Upper lobe of left lung (tissue), 6 donors: ENCODE measurements at places on chromosomes 7 and 10.

DNA sequence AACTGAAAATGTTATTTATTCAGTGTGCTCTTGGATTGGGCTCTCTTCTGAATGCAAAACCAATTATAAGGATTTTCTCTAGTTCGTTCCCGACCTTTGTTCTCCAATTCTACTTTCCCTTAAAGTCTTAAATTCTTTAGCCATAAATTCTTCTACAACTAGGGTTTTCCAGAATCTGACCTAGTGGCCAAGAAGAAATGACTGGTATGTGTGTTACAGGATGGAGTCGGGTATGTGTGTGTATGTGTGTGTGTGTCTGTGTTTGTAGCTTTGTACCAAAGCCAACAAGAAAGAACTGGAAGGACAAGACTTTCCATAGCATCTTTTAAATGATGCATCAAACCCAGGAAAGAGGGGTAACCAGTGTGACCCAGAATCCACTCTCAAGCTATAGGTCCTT, 25.8 kb upstream of the LEP start:
- no peak for DNase-seq

- no peak for DNase-seq
These were observed 40.0 kb downstream of the TNKS2 start for GRCh38 chr10:91838199-91838598.

DNA sequence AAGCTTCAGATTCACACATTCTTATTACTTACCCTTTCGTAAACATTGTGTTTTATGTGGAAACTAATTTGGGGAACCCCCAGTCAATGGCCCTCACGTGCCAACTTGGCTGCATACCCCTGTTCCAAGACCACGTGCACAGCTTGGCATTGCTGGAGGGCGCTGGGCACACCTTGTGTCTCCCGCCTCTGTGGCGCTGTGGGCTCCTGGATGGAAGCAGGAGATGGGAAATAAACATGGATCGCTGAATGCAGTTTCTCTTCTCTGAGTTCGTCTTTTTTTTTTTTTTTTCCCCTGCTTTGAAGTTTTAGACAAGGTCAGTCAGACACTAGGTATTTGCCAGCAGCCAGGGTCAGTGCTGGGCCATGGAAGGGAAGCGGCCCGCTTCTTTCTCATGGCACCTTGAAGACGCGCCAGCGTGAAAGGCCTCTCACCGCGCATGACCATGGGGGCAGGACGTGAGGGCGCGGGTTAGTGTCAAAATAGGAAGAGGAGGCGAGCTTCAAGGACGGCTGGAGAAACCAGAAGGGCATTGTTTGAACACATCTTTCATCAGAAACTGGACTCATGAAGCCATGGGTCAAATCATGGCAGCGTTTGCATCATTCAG, 27.3 kb downstream of the BNIP3 start:
- DNase-seq, result no peak

DNA sequence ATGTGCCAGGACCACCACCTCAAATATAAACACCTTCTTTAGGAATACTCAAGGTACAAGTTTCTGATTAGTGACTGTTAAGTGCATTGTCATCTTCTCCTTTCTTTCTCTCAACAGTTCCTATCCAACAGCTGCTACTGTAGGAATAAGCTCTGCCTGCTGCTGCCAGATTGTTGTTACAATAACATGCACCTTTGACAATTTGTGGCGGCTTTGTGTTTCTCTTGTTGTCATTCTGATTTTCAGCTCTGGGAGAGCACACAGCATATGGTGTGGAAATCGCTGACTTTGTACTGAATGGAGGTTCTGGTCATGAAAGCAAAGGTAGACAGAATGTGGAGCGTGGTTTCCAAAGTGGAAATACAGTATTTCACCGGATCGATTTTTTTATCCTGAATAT, 182.8 kb downstream of the SEC23IP start:
- no peak for DNase-seq

- DNase-seq, result no peak
These were observed 38.0 kb downstream of the EGFR start for GRCh38 chr7:55056577-55057480.

GRCh38 chr10:69901022-69901421, 99.3 kb downstream of the COL13A1 start:
- DNase-seq, result no peak

GRCh38 chr7:22639396-22639795, 87.6 kb upstream of the IL6 start:
- DNase-seq, result no peak

DNA sequence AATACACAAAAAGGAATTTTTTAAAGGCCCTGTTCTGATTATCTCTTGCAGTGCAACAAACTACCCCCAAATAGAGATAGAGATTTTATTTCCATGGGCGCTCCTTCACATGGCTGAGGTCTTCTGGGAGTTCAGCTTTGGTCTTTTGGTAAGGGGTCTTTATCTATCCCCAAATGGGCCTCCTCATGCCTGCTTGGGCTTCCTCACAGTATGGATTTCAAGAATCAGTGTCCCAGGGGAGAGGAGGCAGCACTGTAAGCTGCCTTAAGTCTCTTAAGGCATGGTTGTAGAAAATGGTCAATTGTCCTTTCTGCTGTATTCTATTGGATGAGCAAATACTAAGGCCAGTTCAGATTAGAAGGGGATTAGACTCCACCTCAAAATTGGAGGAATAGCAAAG, 966.2 kb downstream of the TYW1 start:
- DNase-seq, result no peak

DNA sequence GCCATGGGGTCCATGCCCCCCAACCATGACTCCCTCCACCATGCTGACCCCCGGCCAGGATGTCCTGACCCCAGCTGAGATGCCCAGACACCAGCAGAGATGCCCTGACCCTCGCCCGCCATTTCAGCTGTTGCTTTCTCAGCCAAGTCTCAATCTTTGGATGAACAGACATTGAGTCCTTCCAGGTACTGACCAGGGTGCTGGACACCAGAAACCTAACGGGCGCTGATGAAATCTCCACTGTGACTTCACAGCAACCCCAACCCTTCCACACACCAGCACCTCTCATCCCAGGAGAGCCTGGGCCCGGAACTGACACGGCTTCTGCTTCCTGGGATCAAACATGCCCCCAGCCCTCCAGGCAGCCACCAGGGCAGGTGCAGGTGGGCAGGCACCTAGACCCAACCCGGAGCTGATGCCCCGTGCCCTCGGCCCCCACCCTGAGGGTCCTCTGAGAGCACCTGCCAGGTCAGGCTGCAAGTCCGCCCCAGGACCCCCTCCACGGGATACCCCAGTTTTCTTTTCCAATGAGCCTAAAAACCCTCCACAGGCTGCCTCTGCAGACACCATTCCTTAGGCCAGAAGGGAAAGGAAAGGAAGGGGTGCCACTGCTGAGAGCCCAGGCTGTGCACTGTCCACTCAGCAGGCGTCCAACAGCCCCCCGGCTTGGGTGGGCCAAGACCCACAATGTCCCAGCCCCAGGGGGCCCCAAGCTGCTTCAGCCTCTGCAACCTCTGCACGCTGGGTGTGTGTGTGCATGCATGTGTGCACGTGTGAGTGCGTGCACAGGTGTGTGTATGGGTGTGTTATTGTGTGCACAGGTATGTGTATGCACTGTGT, 43.4 kb upstream of the PDGFA start:
- DNase-seq, result peak; percentile 50
